Activated naive CD8-positive, alpha-beta T cell treated with anti-CD3 and anti-CD28 coated beads, Interleukin-2, amount 50 U/mL, for 16 hours (primary cell): ENCODE measurements at places on chromosomes 13 and 19.

DNA sequence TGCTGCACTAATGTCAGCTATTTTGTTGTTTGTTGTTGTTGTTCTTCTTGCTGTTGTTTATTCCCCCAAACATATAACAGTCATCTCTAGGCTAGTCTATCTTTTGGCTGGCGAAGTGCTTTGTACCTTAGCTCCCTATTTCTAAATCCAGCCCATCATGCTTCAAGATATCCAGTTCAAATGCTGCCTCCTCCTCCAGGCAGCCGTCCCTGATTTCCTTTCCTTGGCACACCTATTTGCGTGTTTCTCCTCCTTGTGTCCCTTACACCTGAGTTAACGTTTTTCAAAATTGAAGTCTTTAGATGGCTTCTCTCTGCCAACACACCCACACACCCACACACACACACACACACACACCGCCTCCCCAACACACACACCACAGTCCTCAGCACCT lies 25.5 kb downstream of the INSR start:
- DNase-seq: no peak

GRCh38 chr13:28579322-28579721 lies 79.6 kb upstream of the POMP start:
- DNase-seq: no peak

- DNase-seq: no peak
These were observed 152.1 kb downstream of the POSTN start for GRCh38 chr13:37446503-37446902.

DNA sequence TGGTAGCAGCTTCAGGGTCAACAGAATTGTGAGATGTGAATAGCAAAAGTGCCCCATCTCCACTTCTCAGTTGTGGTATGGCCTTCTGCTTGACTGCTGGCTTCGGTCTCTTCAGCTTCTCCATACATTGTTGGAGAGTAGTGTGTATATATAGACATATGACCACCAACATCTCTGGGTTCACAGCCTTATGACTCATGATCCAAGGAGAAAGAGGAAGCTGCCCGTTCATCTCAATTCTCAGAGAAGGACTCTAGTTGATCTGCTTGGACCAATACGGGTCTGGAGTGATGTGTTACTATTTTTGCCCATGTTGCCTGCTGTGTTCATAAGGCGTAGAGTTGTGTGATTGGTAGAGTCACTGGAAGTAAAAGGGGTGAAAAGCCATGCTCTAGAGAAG lies 3.6 kb upstream of the COMMD6 start:
- no peak for DNase-seq

DNA sequence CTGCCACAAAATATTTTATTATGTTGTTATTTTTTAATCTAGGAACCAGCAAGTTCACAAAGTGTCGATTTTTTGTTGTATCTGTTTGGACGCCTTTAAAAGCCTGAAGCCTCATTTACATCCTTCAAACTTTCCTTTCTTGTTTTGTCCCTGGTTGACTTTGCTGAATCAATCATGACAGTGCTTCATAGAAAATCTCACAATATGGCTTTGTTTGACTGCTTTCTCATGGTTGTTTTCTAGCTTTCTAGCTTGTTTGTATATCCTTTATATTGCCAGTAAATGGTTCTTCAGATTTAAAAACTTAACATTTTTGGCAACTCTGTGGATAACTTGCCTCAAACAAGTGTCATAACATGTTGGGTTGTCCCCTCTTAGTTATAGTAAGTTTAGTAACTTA lies 84.1 kb upstream of the ATXN8OS start:
- no peak for DNase-seq

DNA sequence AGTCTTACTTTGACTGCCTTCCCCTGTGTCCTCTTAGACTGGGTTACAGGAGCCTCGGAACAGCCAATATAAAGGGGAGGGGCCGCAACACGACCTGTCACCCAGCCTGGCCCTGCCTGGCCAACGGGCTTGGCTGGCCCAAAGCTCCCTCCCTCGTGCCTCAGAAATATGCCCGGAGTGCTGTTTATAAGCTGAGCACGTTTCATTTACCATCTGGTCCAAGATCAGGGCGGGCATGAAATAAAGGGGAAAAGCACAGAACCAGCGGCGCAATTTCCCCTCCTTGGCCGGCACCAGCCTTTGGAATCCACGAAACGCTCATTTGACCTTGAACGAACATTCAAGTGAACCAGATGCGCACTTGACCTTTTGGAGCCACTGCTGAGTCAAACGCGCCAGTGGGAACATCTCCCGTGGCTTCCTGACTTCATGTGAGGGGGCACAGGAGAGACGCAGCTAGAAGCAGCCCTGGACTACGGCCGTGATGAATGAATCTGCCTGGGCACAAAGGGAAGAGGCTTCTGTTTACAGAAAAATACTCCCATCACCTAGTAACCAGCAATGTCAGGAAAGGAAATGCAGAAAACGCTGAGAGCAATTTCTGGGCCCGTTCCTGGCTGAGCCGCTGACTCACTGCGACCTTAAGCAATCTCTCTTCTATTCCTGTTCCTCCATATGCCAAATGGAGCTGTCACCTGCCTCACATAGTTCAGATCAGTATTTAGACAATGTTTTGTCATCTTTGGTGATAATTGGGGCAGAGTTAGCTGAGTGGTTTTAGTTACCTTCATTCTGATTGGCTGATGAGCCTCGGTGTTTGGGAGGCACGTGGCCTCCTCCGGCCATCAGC lies 53.3 kb downstream of the RFX2 start:
- no peak for DNase-seq

- DNase-seq: no peak
These were observed 18.2 kb downstream of the NUDT15 start for GRCh38 chr13:48055712-48056111.

- DNase-seq: no peak
These were observed 495.9 kb downstream of the GPC5 start for GRCh38 chr13:91894316-91894715.

DNA sequence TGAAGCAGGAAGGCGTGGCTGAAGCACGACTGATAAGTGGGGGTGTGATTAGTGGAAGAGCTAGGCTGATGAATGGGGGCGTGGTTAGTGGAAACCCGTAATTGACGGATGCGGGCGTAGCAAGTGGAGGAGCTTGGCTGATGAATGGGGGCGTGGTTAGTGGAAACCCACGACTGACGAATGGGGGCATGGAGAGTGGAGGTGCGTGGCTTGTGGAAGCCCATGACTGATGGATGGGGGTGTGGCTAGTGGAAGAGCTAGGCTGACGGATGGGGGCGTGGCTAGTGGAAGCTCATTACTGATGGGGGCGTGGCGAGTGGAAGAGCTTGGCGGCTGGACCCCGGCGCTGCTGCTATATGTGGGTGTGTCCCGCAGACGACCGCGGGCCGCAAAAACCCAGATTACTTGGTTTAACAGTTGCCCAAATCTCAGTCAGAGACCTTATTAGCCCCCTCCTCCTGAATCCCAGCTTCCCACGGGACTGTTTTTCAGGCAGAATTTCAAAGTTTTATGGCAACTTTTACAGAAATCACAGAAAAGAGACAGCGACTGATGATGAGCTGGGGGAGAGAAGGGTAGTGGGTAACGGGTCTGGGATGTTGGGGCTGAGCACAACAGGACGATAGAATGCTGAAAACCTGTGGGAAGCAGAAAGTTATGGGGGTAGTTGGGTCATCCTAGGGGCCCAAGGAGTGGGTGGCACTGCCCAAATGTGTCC lies 9.0 kb upstream of the MEIS3 start:
- DNase-seq: peak; percentile 74

DNA sequence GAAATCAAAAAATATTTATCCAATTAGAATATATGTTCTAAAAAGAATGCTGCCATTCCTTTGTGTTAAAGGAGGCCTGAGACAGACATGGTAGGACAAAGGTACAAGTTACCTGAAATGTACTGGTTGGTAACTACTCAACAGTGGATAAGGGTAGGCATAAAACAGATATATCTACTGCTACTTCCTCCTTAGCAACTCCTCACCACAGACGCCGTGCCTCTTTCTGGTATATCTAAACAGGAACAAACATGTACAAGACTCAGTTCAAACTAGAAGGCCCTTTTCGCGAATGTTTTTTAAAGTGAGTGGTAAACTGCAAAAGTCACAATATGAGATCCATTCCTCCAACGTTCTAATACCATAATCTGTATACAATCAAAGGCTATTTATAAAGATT lies 86.9 kb downstream of the TBC1D4 start:
- DNase-seq: no peak

- DNase-seq: no peak
These were observed 3.3 kb upstream of the LRG1 start for GRCh38 chr19:4542896-4543841.

DNA sequence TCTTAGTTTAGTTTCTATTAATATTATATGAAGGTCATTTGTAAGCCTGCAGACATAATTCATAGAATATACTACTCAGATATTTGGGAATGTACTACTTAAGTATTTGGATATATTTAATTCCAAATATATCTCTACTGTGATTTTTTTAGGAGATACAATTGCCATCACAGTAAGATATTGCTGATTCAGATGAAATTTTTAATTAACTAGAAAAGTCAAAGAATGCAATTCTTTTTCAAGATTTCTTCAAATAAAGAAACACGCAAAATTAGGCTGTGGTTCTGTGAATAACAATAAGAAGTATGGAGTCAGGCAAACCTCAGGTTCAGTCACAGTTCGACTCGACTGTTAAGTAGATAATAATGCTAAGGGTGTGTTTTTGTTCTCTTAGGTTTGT lies 550.4 kb upstream of the GPC6 start:
- DNase-seq: no peak

- no peak for DNase-seq
These were observed 18.2 kb upstream of the AKAP8 start for GRCh38 chr19:15397782-15398181.

DNA sequence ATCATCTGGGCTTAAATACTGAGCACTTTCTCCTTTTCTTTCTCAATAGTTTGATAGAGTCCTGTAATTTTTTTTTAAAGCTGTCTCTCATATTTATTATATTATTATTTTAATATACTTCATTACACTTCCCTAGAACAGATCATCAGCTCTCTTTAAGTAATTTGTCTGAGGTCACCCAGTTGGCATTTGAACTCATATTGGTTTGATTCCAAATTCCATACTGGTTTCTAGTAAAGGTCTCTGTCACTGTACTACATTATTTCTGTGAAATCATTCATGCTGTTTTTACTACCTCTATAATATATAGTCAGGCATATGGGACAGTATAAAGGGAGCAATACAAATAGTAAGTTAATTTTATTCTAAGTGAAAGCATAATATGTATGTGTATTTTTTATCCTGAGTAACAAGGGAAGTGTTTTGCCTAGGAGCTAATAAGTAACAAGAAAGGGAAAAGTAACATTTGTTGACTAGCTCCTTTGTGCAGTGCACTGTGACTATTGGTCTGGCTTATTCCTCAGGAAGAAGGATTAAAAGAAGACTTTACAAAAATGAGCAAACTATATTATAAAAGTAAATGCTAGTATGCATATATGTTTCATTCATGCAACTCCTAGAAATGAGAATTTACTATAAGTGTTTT lies 14.3 kb downstream of the LPAR6 start:
- DNase-seq: no peak

- DNase-seq: no peak
These were observed 17.9 kb upstream of the RFC3 start for GRCh38 chr13:33799950-33800592.

- no peak for DNase-seq
These were observed 611.1 kb downstream of the TBC1D4 start for GRCh38 chr13:74870865-74871264.
